ENCODE measurements at places on chromosomes 11 and 22.

- H3K36me3 ChIP-seq, result peaks cover 25% of the 10 kb centered on the region
- no peak overlapping the region for H3K27ac ChIP-seq
- no peak for DNase-seq
- no peaks in the 10 kb centered on the region for H3K27me3 ChIP-seq
Observed at GRCh38 chr11:108727665-108728064, 62.8 kb downstream of the DDX10 start.

GRCh38 chr11:73326929-73327811 lies 19.1 kb downstream of the ARHGEF17 start:
- H3K4me3 ChIP-seq, result no peak overlapping the region
- no peaks in the 10 kb centered on the region for H3K36me3 ChIP-seq
- H3K27ac ChIP-seq, result no peak overlapping the region
- H3K4me1 ChIP-seq, result no peaks in the 10 kb centered on the region
- H3K27me3 ChIP-seq, result no peaks in the 10 kb centered on the region

- H3K4me1 ChIP-seq, result no peaks in the 10 kb centered on the region
- H3K27ac ChIP-seq, result no peak overlapping the region
- no peak for DNase-seq
Observed at GRCh38 chr11:59189986-59190385, 18.1 kb downstream of the DTX4 start.

- H3K36me3 ChIP-seq, result peaks cover 10% of the 10 kb centered on the region
- H3K27ac ChIP-seq, result no peak overlapping the region
- no peaks in the 10 kb centered on the region for H3K27me3 ChIP-seq
- peaks cover 23% of the 10 kb centered on the region for H3K4me1 ChIP-seq
- no peak for DNase-seq
- no peak overlapping the region for H3K4me3 ChIP-seq
Observed at GRCh38 chr22:24304062-24304675, 33.5 kb downstream of the SPECC1L start.

- DNase-seq, result no peak
- no peaks in the 10 kb centered on the region for H3K36me3 ChIP-seq
- H3K27ac ChIP-seq, result no peak overlapping the region
- no peaks in the 10 kb centered on the region for H3K4me1 ChIP-seq
- no peaks in the 10 kb centered on the region for H3K27me3 ChIP-seq
- no peak overlapping the region for H3K4me3 ChIP-seq
Observed at GRCh38 chr11:77487790-77488189, 13.9 kb upstream of the PAK1 start.

DNA sequence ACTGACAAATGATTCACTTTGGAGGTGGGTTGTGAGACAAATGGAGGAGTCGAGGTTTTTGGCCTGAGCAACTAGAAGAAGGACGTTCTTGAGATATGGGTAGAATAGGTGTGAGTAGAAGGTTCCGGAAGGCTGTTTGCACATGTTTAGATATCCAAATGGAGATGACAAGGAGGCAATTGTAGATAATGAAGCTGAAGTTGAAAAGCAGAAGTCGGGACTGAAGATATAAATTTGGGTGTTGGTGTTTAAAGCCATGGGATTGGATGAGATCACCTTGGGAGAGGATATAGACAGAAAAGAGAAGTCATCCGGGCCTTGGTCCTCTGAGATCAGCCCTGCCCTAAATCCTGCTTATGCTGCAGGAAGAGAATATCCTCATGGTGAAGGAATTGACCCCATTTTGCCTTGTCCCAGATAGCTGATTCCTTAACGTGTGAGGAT lies 75.5 kb upstream of the CD44 start:
- H3K36me3 ChIP-seq, result no peaks in the 10 kb centered on the region
- DNase-seq, result no peak
- H3K4me3 ChIP-seq, result no peak overlapping the region
- peaks cover 24% of the 10 kb centered on the region for H3K4me1 ChIP-seq

DNA sequence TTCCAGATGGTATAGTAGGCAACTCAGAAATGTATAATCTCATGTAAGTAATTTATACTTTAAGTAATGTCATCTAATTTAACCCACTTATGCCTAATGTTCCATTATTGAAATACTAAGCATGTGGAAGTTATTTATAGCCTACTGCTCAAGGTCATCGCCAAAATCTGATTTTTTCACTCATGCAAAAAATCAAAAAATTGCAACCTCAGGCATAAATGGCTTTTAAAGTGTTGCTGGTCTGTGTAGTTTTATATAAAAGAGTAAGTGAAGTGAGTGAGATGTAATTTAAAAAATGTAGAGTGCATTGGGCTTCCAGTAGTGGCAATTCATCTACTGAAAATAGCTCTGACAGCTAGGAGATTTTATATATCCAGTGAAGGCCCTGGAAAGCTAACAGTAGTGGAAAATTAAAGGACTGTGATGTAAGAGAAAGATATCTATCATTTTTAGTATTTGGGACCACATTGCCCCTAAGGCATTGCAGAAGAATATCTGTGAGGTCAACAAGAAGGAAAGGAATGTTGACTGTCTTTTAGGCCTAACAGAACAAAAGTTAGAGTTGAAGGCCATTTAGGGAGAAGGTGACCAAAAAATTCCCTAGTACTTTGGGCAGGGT lies 624.5 kb upstream of the CHORDC1 start:
- H3K27ac ChIP-seq, result no peak overlapping the region
- no peak for DNase-seq
- H3K4me1 ChIP-seq, result no peaks in the 10 kb centered on the region
- H3K27me3 ChIP-seq, result no peaks in the 10 kb centered on the region
- H3K4me3 ChIP-seq, result no peak overlapping the region
- no peaks in the 10 kb centered on the region for H3K36me3 ChIP-seq

GRCh38 chr22:43493297-43493696 lies 81.5 kb downstream of the MPPED1 start:
- no peak overlapping the region for H3K4me3 ChIP-seq
- no peak overlapping the region for H3K27ac ChIP-seq
- no peaks in the 10 kb centered on the region for H3K36me3 ChIP-seq
- DNase-seq, result no peak
- H3K27me3 ChIP-seq, result no peaks in the 10 kb centered on the region

DNA sequence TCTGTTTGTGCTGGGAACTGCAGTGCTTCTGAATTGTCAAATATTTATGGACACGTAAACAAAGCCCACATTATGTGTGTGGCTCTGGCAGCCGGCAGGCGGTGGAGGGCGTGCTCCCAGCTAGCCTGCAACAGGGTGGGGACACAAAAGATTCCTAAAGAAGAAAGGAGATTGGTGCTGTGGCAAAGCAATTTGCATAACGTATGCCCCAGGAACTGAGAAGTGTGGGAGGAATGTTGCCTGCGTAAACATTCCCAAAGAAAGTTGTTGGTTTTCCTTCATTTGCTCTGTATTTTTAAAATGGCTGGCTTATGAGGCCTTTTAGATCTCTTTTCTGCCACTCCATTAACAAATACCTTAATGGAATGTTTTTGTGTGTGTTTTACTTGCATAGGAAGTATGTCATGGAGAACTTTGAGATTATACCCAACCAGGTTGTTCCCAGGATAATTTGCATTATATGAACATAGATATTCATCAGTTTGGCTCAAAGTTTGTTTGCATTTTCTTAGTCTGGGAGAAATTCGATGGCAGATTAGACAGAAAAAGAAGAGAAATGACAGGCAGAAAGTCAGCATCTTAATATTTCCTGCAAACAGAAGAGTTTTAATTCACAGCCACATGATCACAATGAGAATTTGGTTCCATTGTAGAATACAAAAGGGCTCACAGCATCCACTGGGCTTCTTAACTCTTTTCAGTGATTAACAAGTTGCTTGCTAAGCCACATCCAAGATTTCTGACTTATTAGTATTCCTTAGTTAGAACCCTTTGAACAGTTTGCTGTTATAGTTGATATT lies 41.8 kb upstream of the DLAT start:
- H3K4me1 ChIP-seq, result no peaks in the 10 kb centered on the region
- DNase-seq, result no peak
- H3K27me3 ChIP-seq, result peaks cover under 1% of the 10 kb centered on the region
- H3K4me3 ChIP-seq, result no peak overlapping the region
- H3K27ac ChIP-seq, result no peak overlapping the region

GRCh38 chr11:75946531-75947530 lies 131.8 kb downstream of the UVRAG start:
- DNase-seq, result no peak
- H3K4me1 ChIP-seq, result no peaks in the 10 kb centered on the region
- no peak overlapping the region for H3K27ac ChIP-seq
- H3K4me3 ChIP-seq, result no peak overlapping the region

GRCh38 chr11:112579282-112579681 lies 318.6 kb upstream of the PLET1 start:
- no peak for DNase-seq
- no peak overlapping the region for H3K27ac ChIP-seq
- H3K27me3 ChIP-seq, result no peaks in the 10 kb centered on the region
- H3K4me1 ChIP-seq, result no peaks in the 10 kb centered on the region
- no peak overlapping the region for H3K4me3 ChIP-seq

- no peak overlapping the region for H3K27ac ChIP-seq
- no peaks in the 10 kb centered on the region for H3K27me3 ChIP-seq
- no peaks in the 10 kb centered on the region for H3K36me3 ChIP-seq
- H3K4me3 ChIP-seq, result no peak overlapping the region
Observed at GRCh38 chr11:13772223-13773046, 104.0 kb downstream of the FAR1 start.

DNA sequence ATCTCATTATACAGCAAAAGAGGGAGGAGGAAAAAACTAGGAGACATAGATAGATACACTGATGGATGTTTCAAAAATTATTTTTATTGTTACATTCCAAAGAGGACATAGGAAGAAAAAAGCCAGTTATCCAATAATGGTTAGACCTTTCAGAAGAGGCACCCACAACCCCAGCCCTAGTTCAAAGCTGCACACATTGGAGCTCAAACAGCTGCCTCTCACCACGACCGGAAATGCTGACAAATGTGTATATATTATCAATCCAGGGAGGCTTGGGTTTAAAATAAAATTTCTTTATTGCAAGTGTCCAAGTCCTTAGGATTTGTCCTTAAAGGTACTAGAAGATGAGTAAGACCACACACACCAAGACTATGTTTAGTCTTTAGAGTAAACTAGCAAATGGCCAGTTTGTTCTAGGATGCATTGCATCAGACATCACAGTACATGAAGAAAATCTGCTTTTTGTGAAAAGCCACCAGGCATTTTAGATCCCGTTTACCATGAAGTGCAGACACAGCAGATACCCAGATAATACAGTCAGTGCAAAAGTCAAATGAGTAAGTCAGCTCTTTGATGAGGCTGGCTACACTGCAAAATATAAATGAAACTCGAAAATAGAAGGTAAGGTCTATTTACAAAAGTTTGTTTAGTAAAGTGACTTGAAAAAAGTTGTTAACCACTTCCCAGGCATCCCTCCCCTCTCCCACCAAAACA lies 4.6 kb upstream of the ASCL3 start:
- peaks cover 36% of the 10 kb centered on the region for H3K36me3 ChIP-seq
- H3K4me3 ChIP-seq, result no peak overlapping the region
- no peak overlapping the region for H3K27ac ChIP-seq
- H3K4me1 ChIP-seq, result no peaks in the 10 kb centered on the region

GRCh38 chr11:18461909-18462308 lies 6.3 kb downstream of the LDHAL6A start:
- H3K4me1 ChIP-seq, result no peaks in the 10 kb centered on the region
- H3K27ac ChIP-seq, result no peak overlapping the region
- no peaks in the 10 kb centered on the region for H3K36me3 ChIP-seq
- no peak for DNase-seq

- H3K36me3 ChIP-seq, result no peaks in the 10 kb centered on the region
- peaks cover 4% of the 10 kb centered on the region for H3K4me1 ChIP-seq
- H3K27ac ChIP-seq, result no peak overlapping the region
Observed at GRCh38 chr22:42344361-42344905, 74.0 kb upstream of the TCF20 start.

DNA sequence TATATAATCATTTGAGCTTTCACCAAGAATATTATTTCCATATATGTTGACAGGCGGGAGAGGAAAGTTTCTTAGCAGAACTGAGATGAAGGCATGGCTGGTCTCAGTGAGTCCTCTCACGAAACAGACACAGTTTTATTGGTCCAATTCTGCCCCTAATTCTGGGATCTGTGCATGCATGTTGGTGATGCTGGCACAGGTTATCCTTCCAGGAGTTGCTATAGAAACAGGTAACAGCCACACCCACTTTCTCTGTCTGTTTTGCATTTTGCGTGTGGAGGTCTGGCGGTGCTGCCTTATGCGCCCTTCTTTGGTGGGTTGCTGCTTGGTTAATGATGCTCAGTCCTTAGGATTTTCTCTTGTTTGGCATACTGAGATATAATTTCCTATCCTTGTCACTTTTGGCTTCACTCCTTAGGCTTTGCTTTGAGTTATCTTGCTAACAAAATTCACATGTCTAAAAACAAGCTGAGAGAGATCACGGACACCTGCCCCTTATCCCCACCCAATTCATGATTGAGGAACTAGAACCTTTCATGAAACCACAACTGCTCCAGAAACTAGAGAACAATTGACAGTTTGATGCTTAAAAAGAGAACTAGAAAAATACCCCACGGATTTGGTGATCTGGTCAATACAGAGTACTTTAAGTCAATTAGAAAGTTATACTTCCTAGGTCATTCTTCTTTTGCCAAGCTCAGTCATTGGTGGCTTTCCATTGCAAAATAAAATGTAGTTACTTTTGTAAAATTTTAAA lies 189.3 kb downstream of the FAT3 start:
- no peaks in the 10 kb centered on the region for H3K27me3 ChIP-seq
- no peak overlapping the region for H3K27ac ChIP-seq
- H3K4me3 ChIP-seq, result no peak overlapping the region

GRCh38 chr11:59429924-59430516 lies 3.8 kb upstream of the OR5A2 start:
- no peak overlapping the region for H3K4me3 ChIP-seq
- no peaks in the 10 kb centered on the region for H3K4me1 ChIP-seq
- no peaks in the 10 kb centered on the region for H3K36me3 ChIP-seq
- DNase-seq, result no peak

DNA sequence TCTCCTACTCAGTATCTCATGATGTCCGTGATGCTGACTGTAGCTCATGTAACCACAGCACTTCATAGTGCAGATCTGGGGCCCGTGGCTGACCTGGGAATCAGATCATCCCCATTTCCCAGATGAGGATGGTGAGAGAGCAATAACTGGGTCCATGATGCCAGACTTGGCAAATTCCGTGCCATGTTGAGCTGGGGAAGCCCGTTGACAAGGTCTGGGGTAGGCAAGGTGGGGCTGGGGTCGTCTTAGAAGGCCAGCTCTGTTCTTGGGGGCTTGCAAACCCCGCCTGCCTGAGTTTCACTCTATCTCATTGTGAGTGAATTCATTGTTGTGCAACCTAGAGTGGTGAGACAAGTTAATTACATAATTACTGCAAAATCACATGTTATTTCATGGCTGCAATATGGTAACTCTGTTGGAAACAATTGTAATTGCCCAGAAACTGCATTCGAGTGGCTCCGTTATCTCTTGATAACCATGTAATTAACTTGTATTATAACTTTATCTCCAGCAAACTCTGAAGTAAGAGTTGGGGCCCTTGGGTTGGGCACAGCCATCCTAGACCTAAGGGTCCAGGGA lies 41.7 kb downstream of the LMO1 start:
- no peaks in the 10 kb centered on the region for H3K27me3 ChIP-seq
- no peak for DNase-seq
- H3K36me3 ChIP-seq, result no peaks in the 10 kb centered on the region
- no peaks in the 10 kb centered on the region for H3K4me1 ChIP-seq

DNA sequence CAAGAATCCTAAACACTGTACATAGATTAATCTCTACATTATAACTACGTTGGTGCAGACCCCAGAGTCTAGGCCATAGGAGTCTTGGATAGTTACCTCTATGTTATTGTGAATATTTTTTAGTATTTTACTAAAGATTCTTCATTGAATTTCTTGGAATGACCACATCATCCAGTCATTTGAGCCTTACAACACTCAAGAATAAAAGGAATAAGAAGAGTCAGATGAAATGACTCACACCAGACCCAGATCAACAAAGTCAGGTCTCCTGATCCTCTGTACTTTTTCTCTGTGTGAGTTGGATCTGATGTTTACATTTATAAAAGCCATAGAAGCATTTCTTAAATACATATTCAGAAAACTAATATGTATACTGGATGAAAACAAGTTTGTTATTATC lies 179.2 kb upstream of the ARHGAP20 start:
- DNase-seq, result no peak
- H3K4me3 ChIP-seq, result no peak overlapping the region
- no peak overlapping the region for H3K27ac ChIP-seq
- no peaks in the 10 kb centered on the region for H3K4me1 ChIP-seq

Measured in effector memory CD4-positive, alpha-beta T cell (primary cell).